HTR-8/SVneo (cell line): ENCODE measurements at places on chromosomes 3 and 15.

- DNase-seq, result no peak
These were observed 50.7 kb downstream of the PEAK1 start for GRCh38 chr15:77369168-77369567.

GRCh38 chr15:84685304-84685703 lies 27.3 kb upstream of the NMB start:
- DNase-seq, result peak; percentile 23

GRCh38 chr3:156751461-156752025 lies 74.6 kb upstream of the LEKR1 start:
- DNase-seq, result peak; percentile 76

GRCh38 chr3:19886404-19886803 lies 47.6 kb downstream of the EFHB start:
- no peak for DNase-seq

DNA sequence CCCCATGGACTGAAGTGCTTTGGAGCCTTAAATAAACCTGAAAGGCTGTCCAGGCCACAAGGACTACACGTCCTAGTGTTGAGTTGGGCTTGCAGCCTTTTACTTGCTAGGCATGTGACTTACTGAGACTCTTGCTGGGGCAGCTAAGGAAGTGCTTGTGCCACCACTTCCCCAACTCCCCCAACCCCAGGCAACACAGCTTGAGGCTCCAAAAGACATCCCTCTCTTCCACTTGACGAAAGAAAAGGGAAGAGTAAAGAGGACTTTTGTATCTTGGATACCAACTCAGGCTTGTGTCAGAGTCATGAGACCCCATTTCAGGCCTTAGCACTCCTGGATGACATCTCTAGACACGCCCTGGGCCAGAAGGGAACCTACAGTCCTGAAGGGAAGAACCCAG lies 109.8 kb downstream of the XRN1 start:
- DNase-seq, result no peak

- no peak for DNase-seq
These were observed 185.9 kb upstream of the GBE1 start for GRCh38 chr3:81947359-81947758.

DNA sequence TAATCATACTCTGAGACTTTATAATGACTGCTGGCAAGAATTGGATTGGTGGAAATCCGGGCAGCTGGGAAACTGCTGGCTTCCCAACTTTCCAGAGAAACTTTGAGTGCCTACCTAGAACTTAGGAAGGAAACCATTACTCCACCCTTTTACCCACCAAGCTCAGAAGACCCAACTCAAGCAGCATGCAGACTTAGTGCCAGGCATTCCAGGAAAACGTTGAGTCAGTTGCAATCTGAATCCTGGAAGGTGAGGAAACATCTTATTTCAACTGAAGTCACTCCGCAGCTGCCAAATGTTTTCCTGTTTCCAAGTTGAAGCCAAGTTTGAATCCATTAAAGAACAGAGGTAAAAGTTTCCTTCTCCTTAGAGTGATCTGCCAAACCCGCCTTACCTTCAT lies 126.5 kb downstream of the ZNF385D start:
- no peak for DNase-seq

GRCh38 chr3:36511791-36512486 lies 131.6 kb downstream of the STAC start:
- DNase-seq, result no peak

GRCh38 chr3:122858373-122858772 lies 63.5 kb downstream of the SLC49A4 start:
- DNase-seq, result peak; percentile 4

DNA sequence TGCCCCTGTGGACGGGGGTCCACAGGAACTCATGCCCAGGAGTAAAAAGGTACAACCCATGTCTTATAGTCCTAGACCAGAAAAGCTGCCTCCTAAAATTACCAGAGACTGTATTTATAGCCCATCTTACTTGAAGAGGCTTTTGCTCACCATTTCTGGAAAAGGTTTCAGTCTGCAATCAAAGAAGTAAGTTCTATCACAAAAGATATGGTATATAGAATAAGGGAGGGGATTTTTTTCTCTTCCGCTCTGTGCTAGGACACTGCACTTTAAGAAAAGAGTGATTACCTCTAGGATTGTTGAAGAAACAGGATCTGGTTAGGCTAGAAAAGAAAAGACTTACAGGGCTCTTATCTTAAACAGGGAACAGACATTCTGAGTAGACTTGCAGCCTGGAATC lies 2.6 kb downstream of the SSUH2 start:
- no peak for DNase-seq

DNA sequence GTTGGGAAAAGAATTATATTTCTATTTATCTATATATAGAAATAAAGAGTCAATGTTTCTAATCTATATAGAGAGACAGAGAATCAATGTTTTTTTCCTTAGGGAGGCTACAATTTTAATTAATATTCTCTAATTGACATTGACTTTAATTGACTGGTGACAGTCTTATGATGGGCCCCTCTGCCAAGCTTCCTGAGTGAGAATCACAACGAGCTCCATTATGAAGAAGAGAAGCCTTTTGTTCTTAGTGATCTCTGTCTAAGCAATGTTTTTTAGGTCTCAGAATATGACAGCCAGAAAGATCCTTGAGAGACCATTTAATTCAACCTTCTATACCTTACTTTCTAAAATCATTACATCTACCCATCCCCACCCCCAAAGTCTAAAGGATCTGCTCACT lies 70.9 kb downstream of the IGSF11 start:
- no peak for DNase-seq

GRCh38 chr3:24503616-24504113 lies 9.0 kb upstream of the THRB start:
- DNase-seq, result no peak

DNA sequence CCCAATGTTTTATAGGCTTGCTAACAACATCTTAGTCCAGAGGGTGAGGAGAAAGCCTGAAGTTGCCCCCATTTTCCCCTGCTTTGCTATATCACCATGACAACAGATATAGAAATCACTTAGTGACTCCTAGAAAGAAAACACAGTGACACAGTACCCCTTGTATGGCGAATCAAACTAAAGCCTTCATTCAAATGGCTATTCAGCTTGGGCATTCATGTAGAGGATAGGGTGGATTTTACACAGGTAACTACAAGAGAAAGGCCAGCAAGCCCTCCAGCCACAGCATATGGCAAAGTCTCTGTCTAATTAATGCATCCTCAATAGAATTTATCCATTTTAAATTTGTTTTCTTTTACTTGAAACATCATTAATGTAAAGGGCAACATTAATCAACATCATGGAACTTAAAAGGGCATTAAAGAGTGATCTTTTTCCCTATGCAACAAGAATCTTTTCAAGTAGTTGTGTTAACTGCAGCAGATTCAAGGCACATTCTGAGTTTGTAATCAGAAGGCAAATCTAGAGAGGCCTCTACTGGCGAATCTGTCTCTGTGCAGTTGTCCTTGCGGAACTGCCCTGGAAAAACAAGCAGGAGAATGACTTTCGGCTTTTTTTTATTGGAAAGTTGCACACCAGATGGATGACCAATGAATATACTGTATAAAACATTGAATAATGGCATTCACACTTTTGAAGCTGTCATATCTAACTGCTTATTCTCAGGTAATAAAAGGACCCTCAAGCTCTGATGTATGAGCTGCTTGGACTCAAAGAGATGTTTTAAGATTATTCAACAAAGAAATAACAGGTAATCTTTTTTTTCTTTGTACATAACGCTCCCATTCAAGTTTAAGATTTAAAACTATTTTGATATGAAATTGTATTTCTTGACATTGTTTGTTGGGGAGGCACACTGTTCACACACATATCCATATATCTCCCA lies 621.7 kb upstream of the AGTR1 start:
- DNase-seq, result peak; percentile 15
